ENCODE measurements at places on chromosomes 13 and 19.
A peak's percentile ranks its signal among the peaks of the same experiment; 100 is the strongest.

DNA sequence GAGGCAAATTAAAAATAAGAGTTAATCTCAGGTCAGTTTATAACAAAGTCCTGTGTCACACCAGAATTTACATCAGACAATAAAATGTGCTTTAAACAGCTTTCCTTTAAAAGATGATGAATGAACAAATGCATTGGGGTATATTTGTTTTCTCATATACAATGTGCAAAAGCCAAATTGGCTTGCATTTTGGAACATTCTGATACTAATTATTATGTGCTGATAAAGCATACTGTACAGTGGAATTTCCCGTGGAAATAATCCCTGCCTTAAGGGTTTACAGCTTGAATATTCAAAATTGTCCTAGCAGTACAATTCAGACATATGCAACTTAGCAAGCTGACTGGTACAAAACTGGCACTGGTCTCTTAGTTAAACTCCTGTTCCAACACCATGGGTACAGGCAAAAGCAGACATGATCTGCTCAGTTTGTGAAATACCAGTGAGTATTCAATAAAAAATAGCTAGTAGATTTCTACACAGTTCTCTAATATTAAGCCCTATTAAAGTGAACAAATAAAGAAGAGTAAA lies 373.4 kb downstream of the SLITRK1 start:
- no peak for DNase-seq

GRCh38 chr13:59479629-59480028 lies 684.1 kb downstream of the DIAPH3 start:
- no peak for DNase-seq

DNA sequence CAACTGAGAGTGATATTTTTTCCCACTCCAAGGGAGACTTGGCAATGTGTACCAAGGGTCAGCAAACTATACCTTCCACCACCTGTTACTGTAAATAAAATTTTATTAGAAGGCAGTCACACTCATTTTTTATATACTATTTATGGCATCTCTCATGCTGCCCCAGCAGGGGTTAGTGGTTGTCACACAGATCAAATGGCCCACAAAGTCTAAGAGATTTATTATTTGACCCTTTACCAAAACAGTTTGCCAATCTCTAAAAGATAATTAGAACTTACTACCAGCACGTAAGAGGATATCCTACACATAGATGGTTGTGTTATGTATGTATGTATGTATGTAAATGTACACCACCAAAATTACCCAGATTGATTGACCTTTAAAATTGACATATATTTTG lies 185.1 kb downstream of the PRR20E start:
- DNase-seq, result no peak

DNA sequence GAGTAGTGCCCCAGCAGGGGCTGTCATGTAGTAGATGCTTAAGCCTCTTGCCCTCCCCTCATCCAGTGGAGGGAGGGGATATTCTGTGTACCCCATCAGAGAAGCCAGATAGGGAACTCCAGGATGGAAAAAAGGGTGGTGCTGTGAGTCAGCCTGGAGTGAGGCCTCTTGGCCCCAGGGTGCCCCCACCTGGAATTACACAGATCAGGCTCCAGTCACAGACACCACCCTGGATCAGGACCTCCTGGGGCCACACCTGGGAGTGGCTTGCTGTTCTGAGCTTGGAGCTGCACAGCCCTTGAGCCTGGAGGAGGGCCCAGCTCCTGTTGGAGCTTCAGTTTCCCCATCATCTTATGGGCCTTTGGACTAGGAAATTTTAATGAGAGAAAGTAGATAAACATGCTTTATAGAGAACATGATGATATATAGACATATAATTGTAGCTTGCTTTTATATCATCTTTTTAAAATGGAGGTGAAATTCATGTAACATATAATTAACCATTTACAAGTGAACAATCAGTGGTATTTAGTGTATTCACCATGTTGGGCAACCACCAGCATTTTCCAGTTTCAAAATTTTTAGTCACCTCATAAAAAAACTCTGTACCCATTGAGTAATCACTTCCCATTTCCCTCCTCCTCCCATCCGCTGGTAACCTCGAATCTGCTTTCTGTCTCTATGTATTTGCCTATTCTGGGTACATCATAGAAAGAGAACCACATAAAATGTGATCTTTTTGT lies 24.6 kb downstream of the CYP4F22 start:
- DNase-seq, result no peak

- DNase-seq, result no peak
Observed at GRCh38 chr13:23021906-23022305, 158.9 kb upstream of the SGCG start.

- no peak for DNase-seq
Observed at GRCh38 chr13:40207001-40207478, 459.4 kb downstream of the FOXO1 start.

DNA sequence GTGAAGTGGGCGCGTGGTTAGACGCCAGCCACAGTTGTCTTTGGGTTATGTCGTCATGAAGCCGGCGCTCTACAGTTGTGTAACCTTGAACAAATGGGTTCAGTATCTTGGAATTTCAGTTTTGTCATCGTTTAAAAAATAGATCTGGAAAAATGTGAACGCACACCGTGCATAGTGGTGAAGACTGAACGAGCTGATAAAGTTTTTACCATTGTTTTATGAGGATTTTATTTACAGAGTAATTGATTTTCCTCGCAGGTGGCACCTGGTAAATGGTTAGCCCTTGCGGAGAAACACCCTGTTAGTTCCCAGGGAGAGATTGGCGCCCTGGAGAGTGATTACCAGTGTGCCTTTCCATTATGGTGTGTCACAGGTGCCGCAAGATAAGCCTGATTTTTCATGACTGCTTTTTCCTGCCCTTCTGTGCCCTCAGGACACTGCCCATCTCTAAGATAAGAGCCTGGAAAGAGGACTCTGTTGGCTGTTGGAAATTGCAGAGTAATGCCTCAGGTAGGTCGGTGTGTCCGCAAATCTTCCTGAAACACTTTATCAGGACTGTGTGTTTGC lies 577 bp downstream of the ZNF181 start:
- peak; percentile 83 for DNase-seq

GRCh38 chr13:31848621-31849020 lies 109.3 kb downstream of the RXFP2 start:
- DNase-seq, result no peak

- DNase-seq, result no peak
Observed at GRCh38 chr13:25069911-25070310, 26.0 kb upstream of the PABPC3 start.

- DNase-seq, result peak; percentile 47
Observed at GRCh38 chr13:40777166-40777808, 6.3 kb upstream of the MRPS31 start.

- peak; percentile 79 for DNase-seq
Observed at GRCh38 chr13:34044041-34044440, 226.1 kb downstream of the RFC3 start.

- DNase-seq, result peak; percentile 56
Observed at GRCh38 chr19:5934774-5935472, 20.9 kb downstream of the CAPS start.

DNA sequence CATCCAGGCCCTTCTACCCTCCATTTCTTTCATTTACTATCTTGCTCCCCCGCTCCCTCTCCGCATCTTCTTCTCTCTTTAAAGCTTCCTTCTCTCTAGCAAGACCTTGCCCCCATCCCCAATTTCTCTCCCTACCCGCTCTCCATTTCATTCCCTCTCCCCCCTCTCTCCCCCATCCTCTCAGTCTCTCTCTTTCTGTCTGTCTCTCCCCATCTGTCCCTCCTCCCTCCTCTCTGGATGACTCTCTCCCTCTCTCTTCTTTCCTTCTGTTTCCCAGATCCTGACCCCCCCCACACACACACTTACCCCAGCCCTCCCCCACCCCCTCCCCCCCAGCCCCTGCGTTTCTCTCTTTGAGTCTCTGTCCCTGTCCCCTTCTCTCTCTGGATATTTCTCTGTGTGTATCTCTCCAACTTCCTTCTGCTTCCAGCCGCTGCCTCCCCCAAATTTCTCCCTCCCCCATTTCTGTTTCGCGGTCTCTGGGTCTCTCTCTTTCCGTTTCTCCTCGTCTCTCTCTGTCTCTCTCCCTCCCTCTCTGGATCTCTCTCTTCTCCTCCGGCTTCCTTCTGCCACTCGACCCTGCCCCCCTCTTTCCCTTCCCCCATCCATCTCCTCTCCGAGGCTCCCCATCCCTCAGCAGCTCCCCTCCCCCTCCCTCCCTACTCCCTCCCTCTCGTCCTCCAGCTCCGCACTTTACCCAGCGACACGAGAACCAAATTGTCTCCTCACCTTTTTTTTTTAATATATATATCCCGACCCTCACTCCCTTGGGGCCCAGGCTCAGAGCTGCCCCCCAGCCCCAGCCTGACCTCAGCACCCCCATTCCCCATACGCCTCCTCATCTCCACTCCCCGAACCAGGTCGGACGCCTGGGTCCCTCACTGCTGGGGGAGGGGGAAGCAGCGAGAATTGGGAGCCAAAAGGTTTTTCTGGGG lies 3.6 kb upstream of the CACNG8 start:
- DNase-seq, result no peak
